A549 treated with Hydrocortisone at 1 μM for 4 hours (cell line): ENCODE measurements at places on chromosomes 3 and 15. TPM values are rescaled to one million over a fixed set of nuclear protein-coding genes. Genes with fewer than 3 reads are reported as not detected.

ZNF502 gene
- 1.5 to 2.3 TPM (median 1.6 TPM) in 5 replicates for total RNA-seq

SAMMSON gene
- not detected in 5 replicates for total RNA-seq

C3orf20 gene
- 0.08 TPM in 1 of 5 replicates, not detected in the others for total RNA-seq

TNK2 gene
- total RNA-seq: 22.6 to 27.7 TPM (median 23.2 TPM) in 5 replicates

CMTM8 gene
- 9.8 to 13.3 TPM (median 12.0 TPM) in 5 replicates for total RNA-seq

SMARCC1 gene
- total RNA-seq: 20.7 to 31.7 TPM (median 24.4 TPM) in 5 replicates

UROC1 gene
- not detected in 5 replicates for total RNA-seq

TRMT10C gene
- total RNA-seq: 33.1 to 35.8 TPM (median 33.5 TPM) in 5 replicates
